Fibroblast of lung (primary cell): ENCODE measurements at places on chromosomes 5 and 9.

GRCh38 chr9:124228516-124228915, 29.2 kb upstream of the NEK6 start:
- H3K4me3 ChIP-seq: no peak overlapping the region
- no peaks in the 10 kb centered on the region for H3K4me1 ChIP-seq
- no peak for DNase-seq
- no peak overlapping the region for H3K27ac ChIP-seq
- no peaks in the 10 kb centered on the region for H3K36me3 ChIP-seq

DNA sequence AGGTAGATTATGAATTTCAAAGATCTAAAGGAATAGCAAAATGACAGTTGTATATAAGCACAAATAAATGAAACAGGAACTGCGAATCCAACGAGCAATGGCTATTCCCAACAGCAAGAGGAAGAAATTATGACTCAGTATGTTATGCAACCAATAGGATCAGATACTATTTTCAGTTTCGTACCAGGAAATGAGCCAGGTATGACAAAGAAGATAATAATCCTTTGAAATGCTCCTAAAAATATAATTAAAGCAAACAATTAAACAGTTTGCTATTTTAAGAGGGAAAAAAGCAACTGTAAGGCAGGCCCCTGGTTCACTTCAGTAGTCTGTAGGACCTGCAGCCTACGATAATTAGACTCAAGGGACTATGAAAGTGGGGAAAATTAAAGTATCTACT, 58.9 kb downstream of the AUH start:
- H3K36me3 ChIP-seq: no peaks in the 10 kb centered on the region
- H3K27ac ChIP-seq: peak overlapping the region; percentile 61
- peak; percentile 89 for DNase-seq
- no peak overlapping the region for H3K4me3 ChIP-seq

DNA sequence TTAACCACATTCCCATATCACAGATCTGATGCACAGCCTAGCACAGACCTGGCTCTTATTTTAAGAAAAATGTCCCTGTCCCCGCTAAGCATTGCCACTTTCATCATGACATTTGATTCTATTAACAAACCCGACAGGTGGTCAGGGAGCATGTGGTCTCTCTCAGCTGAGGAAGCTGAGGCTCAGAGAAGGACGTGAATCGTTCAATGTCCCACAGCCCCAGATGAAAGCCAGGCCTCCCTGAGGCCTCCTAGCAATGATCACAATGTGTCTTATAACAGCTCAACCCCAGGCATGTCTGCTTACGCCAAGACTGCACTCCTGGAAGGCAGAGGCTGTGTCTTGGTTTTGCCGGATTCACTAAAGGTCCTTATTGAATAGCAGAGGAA, 10.4 kb upstream of the CRB2 start:
- no peaks in the 10 kb centered on the region for H3K4me1 ChIP-seq
- H3K4me3 ChIP-seq: no peak overlapping the region
- no peaks in the 10 kb centered on the region for H3K27me3 ChIP-seq
- DNase-seq: no peak

- no peaks in the 10 kb centered on the region for H3K4me1 ChIP-seq
- H3K4me3 ChIP-seq: no peak overlapping the region
- no peaks in the 10 kb centered on the region for H3K27me3 ChIP-seq
- H3K36me3 ChIP-seq: no peaks in the 10 kb centered on the region
These were observed 6.9 kb upstream of the SCAMP1 start for GRCh38 chr5:78353520-78353919.

- no peaks in the 10 kb centered on the region for H3K27me3 ChIP-seq
- no peak overlapping the region for H3K4me3 ChIP-seq
- H3K27ac ChIP-seq: no peak overlapping the region
- no peaks in the 10 kb centered on the region for H3K4me1 ChIP-seq
These were observed 70.7 kb downstream of the RFX3 start for GRCh38 chr9:3455094-3455493.

- peak within 1 kb of the TSS; percentile 74 for H3K4me3 ChIP-seq
- H3K36me3 ChIP-seq: no peaks in the 10 kb centered on the region
- H3K4me1 ChIP-seq: peaks cover 2% of the 10 kb centered on the region
- H3K27ac ChIP-seq: peak within 1 kb of the TSS; percentile 86
- H3K27me3 ChIP-seq: no peaks in the 10 kb centered on the region
These were observed at the start of gene SVEP1 for GRCh38 chr9:110579034-110579861. TSS of gene SVEP1 (minus strand) at chr9:110579741. CDS start at chr9:110579543, 198 bp downstream.
